ENCODE measurements at places on chromosomes 2 and 18. TPM values are rescaled to one million over a fixed set of nuclear protein-coding genes. Genes with fewer than 3 reads are reported as not detected.
A peak's percentile ranks its signal among the peaks of the same experiment; 100 is the strongest.

DNA sequence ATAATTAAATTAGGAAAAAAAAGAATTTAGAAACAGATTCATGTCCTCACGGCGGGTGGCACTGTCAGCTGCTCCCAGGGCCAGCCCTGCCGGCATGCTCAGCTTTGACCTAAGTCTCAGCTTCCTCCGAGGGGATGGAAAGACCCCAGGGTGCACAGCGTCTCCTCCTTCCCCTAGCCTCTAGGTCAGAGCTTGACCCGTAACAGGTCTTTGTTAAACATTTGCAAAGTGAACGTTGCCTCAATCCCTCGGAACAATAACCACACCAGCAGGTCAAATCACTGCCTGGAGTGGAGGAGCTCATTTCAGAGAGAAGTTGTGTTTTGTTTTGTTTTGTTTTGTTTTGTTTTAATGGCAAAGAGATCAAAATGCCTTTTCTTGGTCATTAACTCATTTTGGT, 171.3 kb downstream of the TMEM18 start:
- DNase-seq = no peak

- DNase-seq = no peak
These were observed 322.6 kb downstream of the CELF4 start for GRCh38 chr18:37242826-37243560.

DNA sequence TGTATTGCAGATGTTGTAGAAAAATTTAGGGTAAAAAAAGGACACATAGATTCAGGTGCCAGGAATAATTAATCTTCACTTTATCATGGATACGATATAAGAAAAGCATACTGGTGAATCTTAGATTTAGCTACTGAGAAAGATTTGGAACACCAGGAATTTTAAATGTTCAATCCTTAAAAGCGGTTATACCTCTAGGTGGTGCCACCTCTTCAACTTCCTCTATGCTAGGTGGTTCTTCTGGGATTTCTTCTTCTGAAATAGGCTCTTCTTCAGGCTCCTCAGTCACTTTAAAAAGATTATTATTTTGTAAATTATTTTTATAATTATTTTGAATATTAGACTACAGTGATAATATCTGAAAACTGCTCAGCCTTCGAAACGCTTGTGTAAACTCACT, 133.1 kb downstream of the TTN start:
- DNase-seq = no peak

DNA sequence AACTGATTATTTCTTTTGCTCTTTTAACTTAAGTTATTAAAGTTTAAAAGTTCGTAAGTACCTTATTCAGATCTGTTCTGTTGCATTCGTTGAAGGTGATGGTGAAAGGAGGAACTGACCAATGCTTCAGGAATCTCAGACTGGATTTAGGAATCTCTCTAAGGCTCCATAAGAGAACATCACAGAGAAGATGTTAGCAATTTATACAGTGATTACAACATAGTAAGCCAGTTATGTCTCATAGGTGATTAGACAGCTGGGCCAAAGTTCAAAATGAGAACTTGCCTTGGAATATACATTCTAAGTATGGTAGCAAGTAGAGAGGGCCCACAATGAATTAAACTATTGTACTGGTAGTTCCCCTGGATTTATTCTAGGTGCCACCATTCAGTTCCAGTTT, 3.2 kb downstream of the MARS2 start:
- peak; percentile 88 for DNase-seq

GRCh38 chr18:49276680-49277079, 183.8 kb downstream of the DYM start:
- DNase-seq = no peak

Gene COL4A3
- polyA plus RNA-seq = 0.70 TPM

Measured in GM23248 (cell line).